ENCODE measurements at places on chromosomes 3 and 15.

DNA sequence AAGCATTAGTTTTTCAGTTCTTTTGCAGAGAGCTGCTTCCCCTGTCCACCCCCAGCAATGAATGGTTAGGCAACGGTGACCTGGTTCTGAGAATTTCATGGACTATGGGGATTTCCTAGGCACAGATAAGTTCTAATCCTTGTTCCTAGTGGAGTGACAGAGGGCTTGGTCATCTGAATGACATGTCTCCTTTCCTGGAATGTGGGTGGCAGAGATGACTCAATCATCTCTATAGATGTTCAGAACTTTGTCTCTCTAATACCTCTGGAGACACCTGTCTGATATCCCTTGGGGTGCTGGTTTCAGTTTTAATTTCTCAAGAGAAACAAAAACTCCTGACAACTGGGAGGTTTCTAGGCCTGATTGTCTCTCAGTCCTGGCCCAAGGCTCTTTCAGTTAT, 10.4 kb downstream of the PLA2G4E start:
- no peak for DNase-seq
- H3K4me3 ChIP-seq: no peak overlapping the region
- H3K4me1 ChIP-seq: no peaks in the 10 kb centered on the region
- no peaks in the 10 kb centered on the region for H3K36me3 ChIP-seq

DNA sequence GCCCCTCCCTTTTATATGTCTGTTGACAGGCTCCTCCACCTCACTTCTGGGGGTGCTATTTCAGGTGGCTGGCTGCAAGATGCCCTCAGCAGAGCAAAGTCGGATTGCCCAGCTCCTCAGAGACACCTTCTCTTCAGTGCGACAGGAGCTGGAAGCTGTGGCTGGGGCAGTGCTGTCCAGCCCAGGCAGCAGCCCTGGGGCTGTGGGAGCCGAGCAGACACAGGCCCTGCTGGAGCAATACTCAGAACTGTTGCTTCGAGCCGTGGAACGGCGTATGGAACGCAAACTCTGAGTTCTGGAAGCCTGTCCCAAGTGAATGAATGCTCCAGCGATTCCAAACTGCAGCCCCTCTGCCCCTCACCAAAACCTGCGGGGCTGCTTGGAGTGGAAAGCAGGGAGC, 2.7 kb upstream of the JMJD7 start:
- H3K36me3 ChIP-seq: peaks cover 32% of the 10 kb centered on the region
- no peak overlapping the region for H3K4me3 ChIP-seq
- H3K27ac ChIP-seq: no peak overlapping the region
- H3K27me3 ChIP-seq: no peaks in the 10 kb centered on the region
- H3K4me1 ChIP-seq: peaks cover 6% of the 10 kb centered on the region

DNA sequence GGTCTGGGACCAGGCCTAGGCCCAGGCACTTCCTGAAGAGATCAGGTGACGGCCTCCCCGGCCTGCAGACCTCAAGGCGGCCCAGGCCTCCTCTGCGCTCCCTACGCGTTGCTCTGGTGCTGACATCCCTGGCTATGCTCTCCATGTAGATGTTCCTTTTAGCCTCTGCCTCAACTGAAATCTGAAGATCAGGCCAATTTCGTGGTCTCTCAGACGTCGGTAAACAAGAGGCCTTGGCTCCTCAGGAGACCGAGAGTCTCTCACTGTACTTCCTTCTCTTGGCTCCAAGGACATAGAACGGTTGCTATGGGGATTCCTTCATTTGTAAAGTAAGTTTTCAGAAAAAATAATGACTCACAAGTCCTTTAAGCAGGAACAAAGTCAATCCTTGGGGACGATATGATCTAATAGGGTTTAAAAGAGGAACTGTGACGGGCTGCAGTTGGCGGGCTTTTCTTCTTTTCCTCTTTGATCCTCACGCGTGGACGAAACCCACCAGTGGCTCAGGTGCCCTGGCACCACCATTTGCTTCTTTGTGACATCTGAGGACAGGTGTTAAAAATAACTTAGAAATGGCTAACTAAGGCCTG, 55.6 kb upstream of the CGNL1 start:
- DNase-seq: no peak
- H3K4me1 ChIP-seq: no peaks in the 10 kb centered on the region
- H3K27me3 ChIP-seq: peaks cover 5% of the 10 kb centered on the region
- no peaks in the 10 kb centered on the region for H3K36me3 ChIP-seq
- no peak overlapping the region for H3K27ac ChIP-seq
- no peak overlapping the region for H3K4me3 ChIP-seq

- H3K4me1 ChIP-seq: no peaks in the 10 kb centered on the region
- no peaks in the 10 kb centered on the region for H3K36me3 ChIP-seq
- no peak overlapping the region for H3K4me3 ChIP-seq
- H3K27me3 ChIP-seq: no peaks in the 10 kb centered on the region
- no peak overlapping the region for H3K27ac ChIP-seq
Observed at GRCh38 chr3:186226482-186226881, 117.6 kb upstream of the ETV5 start.
